ENCODE measurements at places on chromosomes 2 and 18.

DNA sequence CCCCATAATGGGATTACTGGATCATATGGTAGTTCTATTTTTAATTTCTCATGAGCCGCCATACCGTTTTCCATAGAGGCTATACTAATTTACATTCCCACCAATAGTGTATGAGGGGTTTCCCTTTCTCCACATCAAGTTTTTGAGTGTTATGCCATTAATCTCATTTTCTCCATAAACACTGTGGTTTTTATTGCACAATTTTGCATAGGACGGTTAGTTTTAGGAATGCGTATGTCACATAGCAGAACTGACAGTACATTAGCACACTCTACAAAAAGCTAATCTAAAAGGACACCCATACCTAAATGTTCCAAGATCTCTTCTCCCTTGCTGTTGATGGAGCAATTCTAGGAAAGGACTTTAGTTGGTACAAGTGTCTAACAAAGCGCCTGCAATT lies 32.5 kb downstream of the DARS1 start:
- no peak for DNase-seq

DNA sequence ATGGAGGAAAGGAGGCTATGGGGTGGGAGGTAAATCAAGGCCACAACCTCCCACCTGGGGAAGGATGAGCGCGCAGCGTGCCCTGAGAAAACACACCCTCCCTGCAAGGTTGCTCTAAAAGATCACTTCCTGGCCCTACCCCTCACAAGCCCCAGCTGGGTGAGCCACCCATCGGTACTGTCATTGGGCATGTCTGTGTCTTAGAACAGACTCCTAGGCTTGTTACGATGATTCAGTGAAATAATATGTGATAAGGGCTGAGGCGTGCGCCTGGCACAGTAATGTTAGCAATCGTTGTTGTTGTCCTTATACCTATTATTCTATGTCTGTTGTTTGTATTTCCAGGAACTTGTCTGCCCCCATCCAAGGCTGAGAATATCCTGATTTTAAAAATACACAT lies 175.1 kb downstream of the ZFP36L2 start:
- peak; percentile 24 for DNase-seq

GRCh38 chr18:79615091-79615490 lies 64.5 kb upstream of the CTDP1 start:
- DNase-seq: no peak

DNA sequence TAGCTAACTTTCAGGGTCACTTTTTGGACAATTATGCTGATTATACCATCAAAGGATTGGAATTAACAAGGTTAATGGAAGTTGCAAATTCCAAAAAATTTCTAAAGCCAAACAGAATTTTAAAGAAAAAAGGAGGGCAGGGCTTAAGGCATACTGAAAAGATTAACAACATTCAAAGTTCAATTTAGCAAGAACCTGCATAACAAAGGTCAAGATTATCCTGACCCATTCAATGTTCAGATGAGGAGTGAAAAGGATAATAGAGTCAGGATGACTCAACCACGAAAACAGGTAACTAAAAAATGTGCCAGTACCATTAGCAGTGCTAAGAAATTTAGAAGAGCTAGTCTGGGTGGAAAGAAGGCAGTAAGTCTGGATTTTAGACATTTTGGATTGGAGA lies 139.8 kb upstream of the HNMT start:
- DNase-seq: no peak

GRCh38 chr2:48529194-48529593 lies 760 bp upstream of the STON1 start:
- DNase-seq: no peak

DNA sequence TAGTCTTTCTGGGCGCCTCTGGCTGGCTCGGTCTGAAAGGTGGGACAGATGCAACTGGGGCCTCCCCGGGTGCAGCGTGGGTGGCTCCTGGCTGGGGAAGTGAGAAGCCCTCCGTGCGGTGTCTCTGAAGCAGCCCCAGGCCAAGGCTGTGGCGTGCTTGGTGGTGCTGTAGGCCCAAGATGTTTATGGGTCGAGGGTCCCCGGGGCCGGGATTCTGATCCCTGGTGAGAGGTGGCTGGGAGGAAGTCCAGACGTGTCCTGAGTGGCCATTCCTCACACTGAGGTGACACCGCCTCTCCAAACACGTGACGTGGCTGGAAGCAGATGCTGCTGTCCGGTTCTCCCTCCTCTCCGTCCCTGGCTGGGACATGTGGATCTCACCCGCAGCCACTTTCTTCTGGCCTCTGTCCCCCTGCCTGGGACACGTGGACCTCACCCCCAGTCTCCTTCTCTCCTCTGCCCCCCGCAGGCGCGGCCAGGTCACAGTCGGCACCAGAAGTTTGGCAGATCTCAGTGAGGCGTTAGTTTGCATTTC lies 12.6 kb downstream of the RTP5 start:
- peak; percentile 31 for DNase-seq

DNA sequence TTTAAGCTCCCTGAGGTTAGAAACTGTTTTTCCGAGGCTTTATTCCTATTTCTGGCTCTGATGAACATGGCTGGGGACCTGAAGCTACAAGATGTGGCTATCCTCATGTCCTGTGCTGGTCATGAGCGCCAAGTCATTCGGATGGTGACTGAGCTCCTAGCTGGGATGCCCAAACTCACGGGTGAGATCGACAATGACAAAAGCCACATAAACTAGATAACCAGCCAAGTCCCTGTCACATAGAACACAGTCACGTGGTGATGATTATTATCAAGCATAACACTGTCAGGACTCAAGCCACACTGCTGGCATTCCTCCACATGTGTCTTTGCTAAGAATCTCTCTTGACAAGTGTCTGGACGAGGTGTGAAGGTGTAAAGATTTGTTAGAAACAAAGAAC lies 274.9 kb downstream of the CLIP4 start:
- DNase-seq: no peak

- DNase-seq: no peak
These were observed 4.4 kb downstream of the KLHL41 start for GRCh38 chr2:169513926-169514325.

DNA sequence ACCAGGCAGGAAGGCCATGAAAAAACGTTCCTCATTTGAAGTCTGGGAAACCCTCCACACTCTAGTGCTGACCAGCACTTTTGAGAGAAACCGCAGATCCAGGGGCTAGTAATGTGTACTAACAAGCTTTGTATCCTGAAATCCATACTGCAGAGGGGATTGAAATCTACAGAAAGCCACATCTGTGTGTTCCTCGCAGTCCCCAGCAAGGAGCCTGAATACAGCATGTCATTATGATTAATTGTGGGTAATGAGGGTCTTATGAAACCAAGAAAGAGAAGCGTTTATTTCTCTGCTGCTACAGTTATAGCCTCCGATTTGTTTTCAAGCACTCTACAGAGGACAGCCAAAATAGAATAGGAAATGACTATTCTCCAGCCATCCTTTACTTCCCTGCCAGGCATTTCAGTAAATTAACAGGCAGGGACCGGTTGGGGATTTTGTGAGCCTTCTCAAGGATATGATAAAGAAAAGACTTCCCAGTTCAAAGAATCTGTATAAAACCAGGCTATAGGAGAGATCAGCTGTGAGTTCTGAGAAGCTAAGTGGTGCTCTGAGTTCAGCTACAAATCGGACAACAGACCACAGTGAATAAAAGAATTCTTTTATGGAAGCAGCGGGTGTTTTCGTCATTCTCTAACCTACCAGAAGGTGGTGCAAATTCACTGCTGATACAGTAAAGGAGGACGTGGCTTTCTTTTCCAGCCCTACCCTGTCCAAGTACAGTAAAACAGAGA lies 133.4 kb downstream of the INSIG2 start:
- no peak for DNase-seq

DNA sequence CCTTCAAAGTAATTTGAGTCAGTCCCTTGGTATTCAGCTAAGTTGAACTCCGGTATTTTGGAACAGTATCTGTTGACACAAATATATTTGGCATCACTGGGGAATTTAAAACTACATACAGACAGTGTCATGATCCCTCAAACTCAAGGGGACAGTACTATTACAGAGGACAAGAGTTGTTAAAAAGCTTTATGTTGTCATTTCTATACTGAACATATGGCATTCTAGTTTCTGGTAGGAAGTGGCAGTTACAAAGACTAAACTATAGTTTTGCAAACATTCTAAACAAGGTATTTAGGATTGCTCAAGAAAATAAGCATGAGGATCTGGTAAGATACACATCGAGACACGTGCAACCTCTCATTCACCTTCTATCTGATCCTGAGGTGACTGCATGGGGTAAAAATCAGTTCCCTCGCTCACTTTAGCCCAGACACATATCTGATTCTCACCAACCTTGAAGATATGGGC lies 16.6 kb upstream of the CCNYL1 start:
- no peak for DNase-seq

- DNase-seq: no peak
These were observed 103.9 kb upstream of the XIRP2 start for GRCh38 chr2:166784296-166784946.

- no peak for DNase-seq
These were observed 34.2 kb downstream of the CHRNA1 start for GRCh38 chr2:174729797-174730697.

- no peak for DNase-seq
These were observed at the start of gene SP5 for GRCh38 chr2:170715062-170715931. SP5 (plus strand) TSS chr2:170715337; CDS start chr2:170715513, 176 bp downstream.

GRCh38 chr2:217286833-217287232 lies 427.0 kb upstream of the TNP1 start:
- DNase-seq: no peak

DNA sequence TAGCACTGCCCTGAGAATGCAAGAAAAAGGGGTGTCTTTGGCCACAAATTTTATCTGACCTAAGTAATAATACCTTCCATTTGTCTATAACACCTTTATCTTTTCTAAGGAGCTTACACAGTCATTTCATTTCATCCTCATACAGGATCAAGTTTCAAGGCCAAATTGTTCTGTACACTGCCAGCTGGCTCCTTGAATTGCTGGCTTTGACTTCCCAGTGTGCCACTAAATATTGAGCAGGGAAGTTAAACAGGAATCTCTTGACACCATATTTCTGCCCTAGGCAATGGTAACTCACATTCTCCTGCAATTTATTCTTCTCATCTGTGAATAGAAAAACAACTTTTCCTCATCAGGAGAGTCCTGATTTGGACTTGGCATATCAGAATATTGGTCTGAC lies 195.1 kb upstream of the LRP1B start:
- DNase-seq: no peak

All from activated naive CD4-positive, alpha-beta T cell (primary cell).